ENCODE measurements at places on chromosomes 11 and 22.
A peak's percentile ranks its signal among the peaks of the same experiment; 100 is the strongest.

GRCh38 chr11:3156282-3156660, 8.8 kb downstream of the OSBPL5 start:
- no peak for DNase-seq

DNA sequence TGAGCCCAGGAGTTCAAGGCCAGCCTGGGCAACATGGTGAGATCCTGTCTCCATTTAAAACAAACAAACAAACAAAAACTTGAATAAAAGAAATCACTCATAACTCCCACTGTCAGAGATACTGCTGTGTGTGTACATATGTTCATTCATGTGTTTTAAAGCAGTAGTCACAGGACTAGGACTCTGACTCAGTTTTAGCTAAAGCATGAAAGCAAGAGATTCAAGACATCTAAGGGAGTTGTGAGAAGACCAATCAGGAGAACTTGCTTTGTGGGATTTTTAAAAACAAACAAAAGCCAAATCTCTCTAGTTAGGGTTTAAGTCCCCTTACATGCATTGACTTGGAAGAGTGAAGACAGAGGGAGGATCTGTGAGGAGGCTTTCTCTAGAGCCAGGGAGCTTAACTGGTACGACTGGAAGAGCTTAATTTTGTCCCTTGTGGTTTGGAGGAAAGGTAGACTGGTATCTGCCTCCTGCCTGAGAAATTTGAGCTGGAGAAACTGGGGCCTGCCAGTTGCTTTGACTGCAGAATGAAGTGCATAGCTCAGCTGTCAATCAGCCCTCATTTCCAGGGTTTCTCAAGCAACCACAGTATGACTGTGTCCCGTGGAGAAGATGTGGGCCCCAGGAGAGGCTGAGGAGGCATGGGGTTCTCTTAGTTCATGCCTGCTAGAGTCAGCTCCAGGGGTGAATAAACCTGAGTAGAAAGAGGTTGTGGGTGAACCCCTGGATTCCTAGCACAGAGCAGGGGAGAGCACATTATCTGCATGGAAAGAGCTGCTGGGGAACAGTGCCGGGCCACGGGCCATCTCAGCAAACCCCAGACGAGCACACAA, 30.6 kb downstream of the EXPH5 start:
- no peak for DNase-seq

DNA sequence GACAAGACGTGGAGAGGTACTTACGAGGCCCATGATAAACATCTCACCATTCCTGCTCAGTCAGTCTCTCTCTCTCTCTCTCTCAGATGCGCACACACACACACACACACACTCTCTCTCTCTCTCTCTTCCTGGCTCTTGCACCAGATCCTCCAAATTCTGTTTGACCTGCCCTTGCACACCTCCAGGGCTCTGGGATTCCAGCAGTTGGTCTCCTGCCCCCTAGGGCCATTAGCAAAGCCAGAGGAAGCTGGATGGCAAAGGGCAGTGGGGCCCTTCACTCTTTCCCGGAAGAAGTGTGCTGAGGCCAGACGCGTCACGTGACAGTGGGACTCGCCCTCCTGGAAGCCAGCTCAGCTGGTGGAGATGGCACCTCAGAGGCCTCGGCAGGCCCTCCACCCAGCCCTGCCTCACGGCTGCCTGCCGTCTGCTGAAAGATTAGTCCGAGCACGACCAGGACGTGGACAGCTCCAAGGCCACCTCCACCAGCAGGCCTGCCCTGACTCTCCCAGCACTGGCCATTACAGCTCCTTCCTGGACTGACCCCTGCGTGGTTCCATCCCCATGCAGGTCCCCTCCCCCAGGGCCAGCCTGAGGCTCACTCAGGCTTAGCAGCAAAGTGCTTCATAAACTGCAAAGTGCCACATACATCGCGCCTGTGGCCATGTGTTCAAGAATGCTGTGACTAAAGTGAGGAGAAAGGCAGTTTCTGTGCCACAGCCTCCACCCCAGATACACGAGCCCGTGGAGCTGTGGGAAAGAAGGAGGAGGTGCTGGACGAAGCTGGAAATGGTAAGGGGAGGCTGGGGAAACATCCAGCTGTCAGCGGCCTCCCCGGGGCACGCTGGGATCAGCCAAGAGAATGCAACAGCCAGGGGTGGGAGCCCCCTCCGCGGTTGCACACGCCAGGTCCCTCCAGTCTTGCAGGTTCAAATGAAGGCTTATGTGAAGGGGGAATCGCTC, 3.7 kb downstream of the PDGFB start:
- no peak for DNase-seq

GRCh38 chr11:83744620-83745192, 458.5 kb upstream of the CCDC90B start:
- DNase-seq, result no peak

GRCh38 chr11:87255589-87255988, 217.9 kb downstream of the TMEM135 start:
- DNase-seq, result no peak

- DNase-seq, result no peak
These were observed 365.7 kb upstream of the CADM1 start for GRCh38 chr11:115869780-115870431.

- peak; percentile 64 for DNase-seq
These were observed 2.8 kb downstream of the CHADL start for GRCh38 chr22:41237707-41238569.

DNA sequence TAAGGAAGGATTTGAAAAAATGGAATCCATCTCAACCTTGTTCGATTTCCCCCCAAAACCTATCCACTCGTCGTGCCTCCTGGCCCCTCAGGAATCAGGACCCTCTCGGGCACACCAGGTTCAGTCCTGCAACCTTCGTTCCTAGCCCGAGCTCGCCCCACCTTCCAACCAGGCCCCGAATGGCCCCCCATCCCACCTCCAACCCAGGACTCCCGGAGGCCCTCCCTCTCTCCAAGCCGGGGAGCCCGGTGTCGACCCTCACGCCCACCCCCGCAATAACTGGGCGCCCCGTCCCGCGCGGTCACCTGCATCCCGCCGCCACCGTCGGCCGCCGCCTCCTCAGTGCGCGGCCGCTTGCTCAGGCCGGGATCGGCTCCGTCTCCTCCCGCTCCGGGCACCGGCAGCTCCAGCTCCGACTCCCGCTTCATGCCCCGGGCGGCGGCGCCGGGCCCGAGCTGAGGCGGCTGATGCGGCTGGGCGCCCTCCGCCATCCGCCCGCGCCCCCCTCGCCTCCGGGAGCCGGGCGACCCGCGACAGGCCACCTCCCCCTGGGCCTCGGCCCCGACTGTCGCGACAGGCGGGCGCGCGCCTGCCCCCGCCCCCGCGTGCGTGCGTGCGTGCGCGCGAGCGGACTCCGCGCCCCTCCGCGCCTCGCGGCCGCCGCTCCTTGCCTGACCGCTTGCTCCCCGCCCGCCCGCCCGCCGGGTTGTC, 534 bp downstream of the RBFOX2 start:
- no peak for DNase-seq

DNA sequence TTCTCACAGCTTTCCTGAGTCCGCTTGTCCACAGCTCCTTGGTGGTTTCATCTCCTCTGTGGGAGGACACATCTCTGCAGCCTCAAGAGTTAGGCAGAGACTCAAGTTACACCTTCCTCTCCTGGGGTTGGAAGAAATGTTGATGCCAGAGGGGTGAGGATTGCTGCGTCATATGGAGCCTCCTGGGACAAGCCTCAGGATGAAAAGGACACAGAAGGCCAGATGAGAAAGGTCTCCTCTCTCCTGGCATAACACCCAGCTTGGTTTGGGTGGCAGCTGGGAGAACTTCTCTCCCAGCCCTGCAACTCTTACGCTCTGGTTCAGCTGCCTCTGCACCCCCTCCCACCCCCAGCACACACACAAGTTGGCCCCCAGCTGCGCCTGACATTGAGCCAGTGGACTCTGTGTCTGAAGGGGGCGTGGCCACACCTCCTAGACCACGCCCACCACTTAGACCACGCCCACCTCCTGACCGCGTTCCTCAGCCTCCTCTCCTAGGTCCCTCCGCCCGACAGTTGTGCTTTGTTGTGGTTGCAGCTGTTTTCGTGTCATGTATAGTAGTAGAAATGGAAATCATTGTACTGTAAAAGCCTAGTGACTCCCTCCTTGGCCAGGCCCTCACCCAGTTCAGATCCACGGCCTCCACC, 11.7 kb downstream of the RASD2 start:
- peak; percentile 75 for DNase-seq

- no peak for DNase-seq
These were observed 112.6 kb downstream of the LUZP2 start for GRCh38 chr11:24609192-24610119.

DNA sequence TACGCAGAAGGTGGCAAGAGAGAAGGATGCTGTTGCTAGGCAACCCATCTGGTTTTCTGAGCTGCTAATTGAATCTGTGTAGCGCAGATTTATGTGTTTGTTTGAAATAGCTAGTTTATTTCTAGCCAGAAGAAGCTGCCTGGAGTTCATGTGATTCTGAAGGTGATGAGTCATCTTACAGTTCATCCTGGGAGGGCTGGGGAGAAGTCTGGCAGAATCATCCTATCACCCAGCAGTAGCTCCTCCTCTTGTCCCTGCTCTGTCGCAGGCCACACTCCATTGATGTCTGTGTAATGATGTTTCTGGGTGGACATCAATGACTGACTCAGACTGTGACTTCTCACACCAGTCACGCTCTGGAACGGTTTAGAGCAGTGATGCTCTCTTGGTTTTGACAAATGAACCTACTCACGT, 4.8 kb upstream of the FBXO7 start:
- DNase-seq, result no peak

GRCh38 chr11:78289552-78290292, 101.0 kb downstream of the USP35 start:
- DNase-seq, result no peak

GRCh38 chr11:37409124-37409523, 811.1 kb upstream of the RAG2 start:
- DNase-seq, result no peak

- DNase-seq, result no peak
These were observed 61.7 kb downstream of the NAV2 start for GRCh38 chr11:19774329-19774728.

DNA sequence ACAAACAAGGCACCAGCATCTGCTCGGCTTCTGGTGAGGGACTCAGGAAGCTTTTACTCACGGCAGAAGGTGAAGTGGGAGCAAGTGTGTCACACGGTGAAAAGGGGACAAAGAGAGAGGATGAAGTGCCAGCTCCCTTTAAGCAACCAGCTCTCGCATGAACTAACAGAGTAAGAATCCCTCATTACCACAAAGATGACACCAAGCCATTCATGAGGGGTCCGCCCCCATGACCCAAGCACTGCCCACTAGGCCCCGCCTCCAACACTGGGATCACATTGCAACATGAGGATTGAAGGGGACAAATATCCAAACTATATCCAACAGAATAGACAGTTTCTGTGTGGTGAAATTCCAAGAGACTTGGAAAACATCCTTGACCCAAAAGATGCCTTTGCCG, 198.2 kb upstream of the POU2AF2 start:
- DNase-seq, result no peak

DNA sequence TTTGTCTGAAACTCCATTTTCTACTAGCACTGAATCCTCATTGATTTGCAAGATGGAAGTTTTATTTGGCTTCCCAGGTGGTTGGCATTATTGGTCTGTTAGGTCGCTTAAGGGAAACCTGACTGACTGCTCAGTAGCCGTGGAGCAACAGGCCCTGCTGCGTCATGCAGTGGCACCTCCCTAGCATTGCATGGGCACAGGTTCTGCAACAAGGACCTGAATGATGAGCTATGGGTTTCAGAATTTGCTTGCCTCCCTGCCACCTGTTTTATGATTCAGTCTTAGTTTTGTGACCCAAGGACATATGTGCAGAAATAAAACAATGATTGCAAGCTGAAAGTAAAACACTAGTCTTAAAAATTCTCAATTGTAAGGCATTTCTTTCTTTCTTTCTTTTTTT, 128.5 kb downstream of the SLC1A2 start:
- no peak for DNase-seq

DNA sequence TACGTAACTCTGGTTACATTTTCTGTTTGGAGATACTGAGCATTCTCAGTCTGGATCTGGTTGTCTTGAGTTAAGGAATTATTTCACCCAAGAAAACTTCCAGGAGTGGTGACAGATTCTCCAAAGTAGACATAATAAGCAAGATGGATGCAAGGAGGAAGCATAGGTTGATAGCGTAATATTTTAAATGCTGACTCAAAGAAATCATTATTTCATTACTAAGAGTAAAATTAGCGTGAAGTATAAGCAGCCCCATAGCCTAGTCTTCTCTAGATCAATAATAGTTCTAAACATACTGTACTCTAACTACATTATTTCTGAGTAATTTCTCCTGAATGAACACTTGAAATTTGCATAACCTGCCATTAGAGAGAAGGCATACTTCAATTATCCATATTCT, 57.5 kb upstream of the MS4A8 start:
- DNase-seq, result no peak

DNA sequence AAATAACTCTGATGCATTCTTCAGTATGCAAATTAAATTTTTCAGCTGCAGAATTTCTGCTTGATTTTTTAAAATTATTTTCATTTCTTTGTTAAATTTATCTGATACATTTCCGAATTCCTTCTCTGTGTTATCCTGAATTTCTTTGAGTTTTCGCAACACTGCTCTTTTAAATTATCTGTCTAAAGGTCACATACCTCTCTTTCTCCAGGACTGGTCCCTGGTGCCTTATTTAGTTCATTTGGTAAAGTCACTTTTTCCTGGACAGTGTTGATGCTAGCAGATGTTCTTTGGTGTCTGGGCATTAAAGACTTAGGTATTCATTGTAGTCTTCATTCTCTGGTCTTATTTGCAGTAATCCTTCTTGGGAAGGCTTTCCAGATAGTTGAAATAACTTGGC, 577.4 kb upstream of the LUZP2 start:
- DNase-seq, result no peak

GRCh38 chr22:20889025-20889704, 28.0 kb upstream of the CRKL start:
- DNase-seq, result no peak

DNA sequence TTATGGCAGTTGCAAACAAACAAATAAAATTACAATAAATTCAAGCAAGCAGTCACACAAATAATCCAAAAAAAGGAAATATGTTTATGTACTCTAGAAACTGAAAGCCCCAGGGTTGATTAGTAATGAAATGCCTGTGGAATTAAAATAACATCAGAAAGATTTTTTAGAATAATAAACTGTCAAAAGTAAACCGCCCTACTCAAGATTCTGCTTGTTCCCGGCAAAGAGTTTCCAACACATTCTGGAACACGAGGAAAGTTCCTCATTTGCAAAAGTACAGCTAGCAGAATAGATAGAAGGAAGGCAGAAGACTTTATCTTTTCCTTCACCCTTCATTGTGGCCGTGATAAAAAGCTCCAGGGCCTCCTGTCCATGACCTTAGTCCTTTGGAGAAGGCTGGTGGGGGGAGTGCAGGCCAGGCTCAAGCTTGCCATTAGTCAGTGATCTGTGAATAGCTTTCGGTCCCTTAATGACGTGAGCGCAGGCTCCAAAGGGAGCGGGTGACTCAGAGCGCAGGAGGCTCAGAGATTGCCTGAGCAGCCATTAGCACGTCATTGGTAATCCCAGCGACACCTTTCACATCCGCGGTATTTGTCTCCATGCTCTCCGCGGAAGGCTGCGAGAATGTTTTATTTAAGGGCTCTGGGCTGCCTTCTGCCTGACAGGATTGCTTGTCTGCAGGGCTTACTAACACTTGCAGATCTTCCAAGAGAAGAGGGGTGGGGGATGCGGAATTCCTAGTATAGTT, 458.3 kb downstream of the METTL15 start:
- DNase-seq, result no peak
